A549 treated with Mapracorat at 1 μM for 4 hours (cell line): ENCODE measurements at places on chromosomes 13 and 19. TPM values are rescaled to one million over a fixed set of nuclear protein-coding genes. Genes with fewer than 3 reads are reported as not detected.

Gene PRTN3
- 0.13 to 0.42 TPM (median 0.30 TPM) in 5 replicates for total RNA-seq

Gene LIM2
- total RNA-seq, result not detected in 5 replicates

Gene LYL1
- total RNA-seq, result 0.42 to 1.3 TPM (median 0.85 TPM) in 5 replicates

Gene LYPD5
- 0.20 to 0.41 TPM (median 0.25 TPM) in 5 replicates for total RNA-seq

Gene PTPRS
- total RNA-seq, result 19.7 to 30.8 TPM (median 27.7 TPM) in 5 replicates

Gene SLC8A2
- 0.25 to 0.75 TPM (median 0.51 TPM) in 5 replicates for total RNA-seq

Gene FUT3
- total RNA-seq, result 0.06 TPM in 1 of 5 replicates, not detected in the others

Gene FGF21
- not detected in 5 replicates for total RNA-seq

Gene IGSF23
- 0.19 to 0.66 TPM (median 0.43 TPM) in 5 replicates for total RNA-seq

Gene NCR1
- total RNA-seq, result not detected in 5 replicates

Gene NLRP4
- 0.18 TPM in 1 of 5 replicates, not detected in the others for total RNA-seq

Gene POSTN
- total RNA-seq, result 0.05 to 0.15 TPM (median 0.09 TPM) in 3 of 5 replicates, not detected in the others

Gene TTYH1
- 0.42 TPM in 1 of 5 replicates, not detected in the others for total RNA-seq

Gene BIVM
- total RNA-seq, result 2.3 to 5.7 TPM (median 3.8 TPM) in 5 replicates

Gene RNASEH2A
- 39.1 to 48.3 TPM (median 46.8 TPM) in 5 replicates for total RNA-seq

Gene PGLYRP1
- total RNA-seq, result not detected in 5 replicates

Gene SDHAF1
- 28.4 to 51.5 TPM (median 47.8 TPM) in 5 replicates for total RNA-seq
